Astrocyte of the spinal cord (primary cell): ENCODE measurements at places on chromosomes 16 and 17.

DNA sequence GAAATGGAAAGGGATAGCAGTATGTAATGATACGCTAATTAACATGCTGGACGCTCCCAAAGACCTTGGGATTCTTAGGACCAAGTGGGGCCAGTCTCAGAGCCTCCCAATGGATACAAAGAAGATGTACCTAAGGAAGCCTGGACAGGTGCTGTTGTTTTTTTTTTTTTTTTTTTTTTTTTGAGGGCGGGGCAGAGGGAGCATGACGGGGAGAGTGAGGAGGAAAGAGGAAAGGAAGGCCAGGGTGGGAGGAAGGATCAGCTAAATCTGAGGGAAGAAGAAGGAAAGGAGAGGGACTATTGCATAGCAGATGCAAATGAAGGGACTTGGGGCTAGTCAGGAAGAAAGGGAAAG is 2.5 kb downstream of the VAMP2 start:
- no peak for DNase-seq

DNA sequence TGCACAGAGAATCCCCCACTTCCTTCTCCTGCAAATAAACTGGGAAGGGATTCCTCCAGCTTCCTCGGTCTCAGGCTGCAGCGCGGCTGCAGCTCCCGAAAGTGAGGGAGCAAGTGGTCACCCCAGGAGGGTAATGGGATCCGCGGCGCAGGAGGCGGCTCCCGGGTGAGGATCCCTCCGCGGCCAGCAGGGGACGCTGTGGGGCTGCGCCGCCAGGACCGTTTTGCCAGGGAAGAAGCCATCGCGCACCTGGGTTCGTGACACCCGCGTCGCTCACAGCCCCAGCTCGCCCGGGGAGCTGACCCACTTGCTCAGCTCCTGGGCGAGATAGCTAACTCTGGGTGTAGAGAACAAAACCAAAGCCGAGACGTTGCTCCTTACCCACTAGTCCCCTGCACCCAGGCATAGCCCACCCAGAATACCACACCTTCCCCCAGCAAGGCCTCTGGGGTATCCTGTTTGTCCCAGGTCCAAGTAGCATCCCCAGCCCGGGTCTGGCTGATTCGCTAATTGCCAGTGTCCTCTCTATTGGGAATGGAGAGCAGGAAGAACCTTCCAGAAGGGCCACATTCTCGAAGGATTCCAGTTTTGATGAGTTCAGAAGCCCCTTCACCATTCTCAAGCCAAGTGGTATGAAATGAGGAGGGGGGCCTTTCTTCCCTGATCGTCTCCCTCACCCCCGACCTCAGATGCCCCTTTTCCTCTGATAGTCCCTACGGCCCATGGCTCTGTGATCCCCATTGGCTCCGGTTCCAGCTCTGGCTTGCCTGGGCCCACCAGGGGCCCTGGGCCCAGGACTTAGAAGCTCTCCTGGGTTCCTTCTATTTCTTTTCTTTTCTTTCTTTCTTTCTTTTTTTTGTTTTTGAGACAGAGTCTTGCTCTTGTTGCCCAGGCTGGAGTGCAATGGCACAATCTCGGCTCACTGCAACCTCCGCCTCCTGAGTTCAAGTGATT is 14.1 kb downstream of the CYGB start:
- no peak for DNase-seq

GRCh38 chr16:60485872-60486489 is 1550.3 kb downstream of the CDH8 start:
- DNase-seq: no peak

DNA sequence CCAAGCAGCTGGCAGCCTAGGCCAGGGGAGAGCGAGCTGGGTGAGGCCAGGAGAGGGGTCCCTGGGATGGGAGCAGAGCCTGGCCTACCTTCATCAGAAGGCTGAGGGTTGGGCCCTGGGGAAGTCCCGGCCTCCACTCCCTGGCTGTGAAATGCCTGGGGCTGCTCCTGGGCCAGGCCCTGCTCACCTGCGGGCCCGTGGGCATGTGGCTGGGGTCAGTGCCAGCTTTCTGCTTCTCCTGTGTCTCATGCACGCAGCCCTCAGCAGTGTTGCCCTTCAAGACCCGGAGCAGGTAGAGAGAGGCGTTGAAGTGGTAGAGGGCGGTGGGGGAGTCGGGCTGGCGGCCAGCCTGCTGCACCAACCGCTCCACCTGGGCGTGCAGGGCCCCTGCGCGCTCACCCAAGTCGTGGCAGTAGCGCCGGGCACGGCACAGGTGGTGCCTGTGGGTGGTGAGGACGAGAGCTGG is 12.4 kb downstream of the MYBBP1A start:
- DNase-seq: no peak

DNA sequence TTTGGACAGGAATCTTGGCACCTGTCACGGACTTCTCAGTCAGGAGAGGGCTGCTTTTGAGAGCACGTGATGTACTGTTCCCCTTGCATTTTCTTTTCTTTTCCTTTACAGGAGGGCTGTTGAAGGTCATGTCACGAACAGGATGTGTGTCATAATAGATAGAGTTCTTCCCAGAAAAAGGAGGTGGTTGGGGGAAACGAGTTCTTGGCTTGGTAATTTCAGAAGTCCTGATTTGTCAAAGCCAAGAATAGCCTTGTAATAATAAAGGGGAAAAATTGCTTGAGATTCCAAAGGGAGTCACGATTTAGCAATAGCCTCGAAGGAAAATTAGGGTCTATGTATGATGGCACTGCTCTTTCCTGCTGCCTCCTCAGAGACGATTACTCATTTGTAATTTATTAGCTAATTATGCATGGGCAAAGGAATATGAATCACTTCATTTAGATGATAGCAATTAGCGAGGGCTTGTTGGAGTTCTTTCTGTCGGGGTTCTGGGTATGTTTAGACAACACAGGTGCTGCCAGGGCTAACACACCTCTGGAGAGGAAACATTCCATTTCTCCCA is 277.7 kb upstream of the N4BP1 start:
- no peak for DNase-seq

DNA sequence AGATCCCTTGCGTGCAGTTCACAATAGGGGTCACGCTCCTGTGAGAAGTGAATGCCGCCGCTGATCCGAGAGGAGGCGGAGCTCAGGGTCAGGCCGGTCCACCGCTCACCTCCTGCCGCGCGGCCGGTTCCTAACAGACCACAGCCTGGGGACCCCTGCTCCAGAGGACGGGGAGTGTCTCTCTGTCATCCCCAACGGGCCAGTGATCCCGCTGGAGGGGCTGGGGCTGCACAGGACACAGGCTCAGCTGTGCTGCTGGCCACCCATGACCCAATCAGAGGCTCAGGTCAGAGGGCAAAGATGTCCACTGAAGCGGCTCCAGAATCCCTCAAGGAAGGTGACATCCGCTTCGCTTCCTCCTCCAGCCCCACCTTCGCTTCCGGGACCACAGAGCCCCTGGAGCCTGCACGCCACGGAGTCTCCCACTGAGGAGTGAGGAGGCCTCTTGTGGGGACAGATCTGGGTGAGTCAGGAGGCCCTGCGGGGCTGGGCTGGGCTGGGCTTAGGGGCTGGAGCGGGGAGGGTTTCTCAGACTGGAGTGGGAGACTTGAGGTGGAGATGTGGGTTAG is 115.4 kb downstream of the METRNL start:
- DNase-seq: peak; percentile 66

DNA sequence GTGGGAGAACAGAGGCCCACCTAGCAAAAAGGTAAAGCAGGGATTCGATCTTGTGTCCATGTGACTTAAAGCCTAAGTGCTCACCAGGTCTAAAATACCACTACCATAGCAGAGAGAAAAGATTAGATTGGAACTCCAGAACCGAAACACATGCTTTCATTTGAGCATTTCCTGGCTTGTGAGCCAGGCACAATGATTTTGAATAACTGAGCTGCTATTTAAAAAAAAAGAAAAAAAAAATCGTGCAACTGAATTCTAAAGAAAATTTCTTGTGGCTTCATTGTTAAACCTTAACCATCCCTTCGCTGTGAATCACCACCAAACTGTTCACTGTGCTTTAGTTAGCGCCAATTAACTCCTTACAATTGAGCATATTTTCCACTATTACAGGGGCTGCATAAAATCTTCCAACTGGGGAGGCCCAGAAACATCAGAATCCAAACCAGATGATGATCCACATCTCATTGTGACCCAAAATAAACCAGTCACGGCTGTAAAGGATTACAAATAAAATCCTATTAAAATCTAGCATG is 366.4 kb upstream of the ERCC4 start:
- DNase-seq: no peak

DNA sequence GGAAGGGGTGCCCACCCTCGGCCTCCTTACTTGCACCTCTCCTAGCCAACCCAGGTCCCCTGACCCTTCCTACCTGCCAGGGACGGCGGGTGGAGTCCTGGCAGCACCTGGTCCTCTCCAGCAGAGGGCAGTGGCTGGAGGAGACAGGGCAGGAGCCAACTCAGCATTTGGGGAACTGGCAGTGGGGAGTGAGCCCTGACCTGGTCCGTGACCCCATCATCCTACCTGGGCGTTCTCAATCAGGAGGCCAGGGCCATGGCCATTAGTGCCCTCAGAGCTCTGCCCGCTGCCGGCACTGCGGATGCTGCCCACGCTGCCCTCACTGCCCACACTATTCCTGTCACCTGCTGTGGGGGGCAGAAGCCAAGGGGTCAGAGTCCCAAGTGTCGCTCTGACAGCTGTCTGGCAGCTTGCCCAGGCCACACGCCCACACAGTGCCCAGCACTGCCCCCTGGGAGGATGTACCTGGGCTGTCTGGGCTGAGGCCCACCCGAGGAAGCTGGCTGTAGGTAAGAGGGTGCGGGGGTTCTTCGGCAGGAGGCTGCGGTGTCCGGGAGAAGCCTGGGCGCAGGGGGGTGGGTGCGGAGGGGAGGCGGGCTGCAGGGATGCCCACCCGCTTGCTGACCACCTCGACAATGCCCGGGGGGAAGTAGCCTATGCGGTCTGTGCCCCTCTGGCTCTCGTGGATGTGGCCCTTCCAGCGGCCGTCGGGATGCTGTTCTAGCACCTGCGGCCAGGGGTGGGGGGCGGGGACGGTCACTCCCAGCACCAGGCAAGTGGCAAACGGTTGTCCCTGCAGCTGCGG is 10.8 kb downstream of the CASKIN2 start:
- no peak for DNase-seq

DNA sequence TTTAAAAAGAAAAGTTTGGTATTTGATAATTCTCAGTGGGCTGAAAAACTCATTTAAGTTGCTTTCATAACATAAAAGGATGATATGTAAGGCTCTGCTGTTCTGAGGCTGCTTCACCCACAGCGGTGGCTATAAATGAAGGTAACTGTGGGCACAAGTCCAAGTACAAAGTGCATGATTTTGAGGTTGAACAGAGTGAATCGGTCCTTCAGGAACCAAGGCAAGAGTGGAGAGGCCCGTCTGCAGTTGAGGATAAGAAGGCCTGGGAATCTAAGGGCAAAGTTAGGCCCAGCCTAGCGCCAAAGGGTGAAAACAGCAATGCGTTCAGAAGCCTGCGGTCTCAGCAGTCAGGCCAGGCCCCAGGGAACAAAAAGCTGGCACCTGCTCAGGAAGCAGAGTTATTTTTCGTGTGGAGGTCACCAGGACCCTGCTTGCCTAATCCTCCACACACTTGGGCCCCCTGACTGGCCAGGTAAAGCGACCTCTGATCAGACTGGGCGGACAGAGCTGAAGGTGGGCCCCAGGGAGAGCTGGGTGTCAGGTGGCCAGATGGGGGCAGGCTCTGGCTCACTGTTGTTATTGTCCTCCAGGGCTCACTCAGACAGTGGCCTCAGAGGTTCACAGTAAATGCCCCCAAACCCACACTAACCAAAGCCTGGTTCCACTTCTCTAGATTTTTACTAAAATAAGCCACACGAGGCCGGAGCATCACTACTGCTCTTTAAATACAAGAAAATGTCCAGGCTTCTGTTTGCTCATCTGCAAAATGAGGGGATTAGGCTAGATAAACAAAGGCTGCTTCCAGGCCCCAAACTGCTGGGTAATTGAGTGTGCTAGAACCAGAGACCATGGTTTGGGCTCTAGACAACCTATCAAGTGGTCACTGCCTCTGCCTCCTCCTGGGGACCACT is 46.5 kb downstream of the TEX2 start:
- peak; percentile 69 for DNase-seq

DNA sequence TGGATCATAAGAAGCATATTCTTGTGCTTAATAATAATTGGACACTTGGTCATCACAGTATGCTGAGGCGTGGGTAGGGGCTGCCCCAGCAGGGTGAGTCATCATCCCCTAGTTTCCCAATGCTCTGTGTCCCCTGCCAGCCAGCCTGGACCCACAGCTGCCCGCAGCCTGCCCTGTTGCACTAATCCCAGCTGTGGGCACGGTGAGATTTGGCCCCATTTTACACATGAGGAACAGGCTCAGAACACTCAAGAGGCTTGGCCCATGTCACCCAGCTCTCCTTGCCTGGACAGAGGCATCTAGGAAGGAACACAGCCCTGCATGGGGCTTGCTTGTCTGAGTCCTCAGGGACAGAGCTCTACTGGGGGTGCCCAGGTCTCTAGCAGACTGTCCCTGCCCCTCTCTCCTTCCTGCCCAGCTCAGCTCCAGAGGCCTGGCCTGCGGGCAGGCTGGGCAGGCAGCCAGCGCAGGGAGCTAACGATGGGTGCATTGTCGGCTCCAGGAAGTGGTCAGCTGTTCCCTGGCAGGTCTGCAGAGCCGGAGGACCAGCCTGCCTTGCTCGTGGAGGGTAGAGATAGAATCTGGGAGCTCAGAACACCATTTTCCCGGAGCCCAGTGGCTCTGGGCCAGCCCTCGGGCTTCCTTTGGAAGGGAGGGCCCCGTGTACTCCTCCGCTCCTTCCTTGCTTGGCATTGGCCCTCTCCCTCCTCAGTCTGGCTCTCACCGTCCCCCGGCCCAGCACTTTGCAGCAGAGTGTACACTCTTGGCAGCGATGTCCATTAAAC is 189.4 kb downstream of the RAB11FIP4 start:
- peak; percentile 94 for DNase-seq

- DNase-seq: peak; percentile 32
Measured at GRCh38 chr17:29622337-29623282, at the start of gene CORO6. Gene CORO6 (minus strand): TSS chr17:29622912. CDS start chr17:29621421, 1,491 bp downstream.

GRCh38 chr17:61412860-61413660 is 13.4 kb downstream of the TBX2 start:
- DNase-seq: no peak

DNA sequence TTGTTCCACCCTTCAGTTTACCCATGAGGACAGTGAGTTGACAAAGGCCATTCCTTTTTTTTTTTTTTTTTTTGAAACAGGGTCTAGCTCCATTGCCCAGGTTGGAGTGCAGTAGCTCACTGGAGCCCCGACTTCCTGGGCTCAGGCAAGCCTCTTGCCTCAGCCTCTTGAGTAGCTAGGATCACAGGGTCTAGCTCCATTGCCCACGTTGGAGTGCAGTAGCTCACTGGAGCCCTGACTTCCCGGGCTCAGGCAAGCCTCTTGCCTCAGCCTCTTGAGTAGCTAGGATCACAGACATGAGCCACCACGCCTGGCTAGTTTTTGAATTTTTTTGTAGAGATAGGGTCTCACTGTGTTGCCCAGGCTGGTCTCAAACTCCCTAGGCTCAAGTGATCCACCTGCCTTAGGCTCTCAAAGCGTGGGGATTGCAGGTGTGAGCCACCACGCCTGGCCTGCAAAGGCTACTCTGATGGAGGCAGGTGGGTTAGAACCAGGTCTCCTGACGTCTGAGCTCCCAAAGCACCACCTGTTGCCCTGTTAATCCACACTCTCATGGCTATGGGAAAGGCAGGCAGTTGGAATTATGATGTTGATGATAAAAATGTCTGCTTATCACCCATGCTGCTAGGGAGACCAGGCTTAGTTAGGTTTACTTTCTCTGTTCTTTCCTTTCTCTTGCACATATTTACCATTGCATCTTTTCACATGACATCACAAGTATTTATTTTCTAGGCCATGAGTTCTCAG is 65.2 kb downstream of the KSR1 start:
- no peak for DNase-seq

GRCh38 chr16:85798901-85799496 is 345 bp downstream of the EMC8 start:
- no peak for DNase-seq
